ENCODE measurements at places on chromosomes 7 and 10.
A peak's percentile ranks its signal among the peaks of the same experiment; 100 is the strongest.

GRCh38 chr7:143351060-143351459, 11.5 kb downstream of the FAM131B start:
- no peak for DNase-seq

DNA sequence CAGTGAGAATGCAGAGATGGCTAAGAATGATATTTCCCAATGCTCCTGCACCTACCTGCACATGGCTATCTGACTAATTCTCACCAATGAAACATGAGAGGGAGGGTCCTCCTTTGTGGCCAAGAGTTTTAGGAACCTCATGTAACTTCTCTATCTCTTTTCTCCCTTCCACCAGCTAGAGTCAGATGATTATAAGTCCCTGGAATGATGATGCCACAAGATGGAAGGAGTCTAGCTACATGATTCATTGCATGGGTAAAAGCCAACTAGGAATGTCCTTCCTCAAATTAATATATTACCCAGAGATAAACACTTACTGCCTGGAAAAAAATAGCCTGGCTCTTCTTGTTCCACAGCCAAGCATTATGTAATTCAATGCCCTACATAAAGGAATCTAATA, 55.1 kb upstream of the AASS start:
- no peak for DNase-seq

DNA sequence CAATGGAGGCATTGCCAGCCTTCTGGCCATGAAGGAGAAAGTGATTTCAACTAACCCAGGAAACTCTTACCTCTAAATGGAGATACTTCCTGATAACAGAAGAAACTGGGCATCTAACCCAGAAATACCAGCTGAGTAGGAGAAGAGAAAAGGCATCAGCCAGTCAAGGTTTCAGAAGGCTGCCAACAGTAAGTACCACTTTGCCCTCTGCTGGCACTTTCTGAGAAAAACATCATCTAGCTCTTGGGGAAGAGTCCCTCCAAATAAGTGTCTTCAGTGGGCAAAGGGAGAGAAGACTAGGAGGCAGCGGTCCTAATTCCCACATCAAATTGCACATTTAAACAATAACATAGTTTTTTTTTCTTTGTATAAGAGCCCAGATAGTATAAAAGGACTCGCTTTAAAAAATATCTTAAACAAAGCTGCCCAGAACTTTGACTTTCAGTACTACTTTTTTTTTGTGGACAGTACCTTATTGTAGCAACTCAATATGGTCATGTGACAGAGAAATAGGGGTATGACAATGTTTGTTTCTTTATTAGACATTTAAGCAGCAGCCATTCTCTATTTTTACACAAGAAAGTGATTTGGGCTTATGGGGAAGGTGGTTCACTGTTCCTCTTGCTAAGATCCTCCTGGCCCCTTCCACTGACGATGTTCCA, 157.3 kb downstream of the CTTNBP2 start:
- peak; percentile 35 for DNase-seq

DNA sequence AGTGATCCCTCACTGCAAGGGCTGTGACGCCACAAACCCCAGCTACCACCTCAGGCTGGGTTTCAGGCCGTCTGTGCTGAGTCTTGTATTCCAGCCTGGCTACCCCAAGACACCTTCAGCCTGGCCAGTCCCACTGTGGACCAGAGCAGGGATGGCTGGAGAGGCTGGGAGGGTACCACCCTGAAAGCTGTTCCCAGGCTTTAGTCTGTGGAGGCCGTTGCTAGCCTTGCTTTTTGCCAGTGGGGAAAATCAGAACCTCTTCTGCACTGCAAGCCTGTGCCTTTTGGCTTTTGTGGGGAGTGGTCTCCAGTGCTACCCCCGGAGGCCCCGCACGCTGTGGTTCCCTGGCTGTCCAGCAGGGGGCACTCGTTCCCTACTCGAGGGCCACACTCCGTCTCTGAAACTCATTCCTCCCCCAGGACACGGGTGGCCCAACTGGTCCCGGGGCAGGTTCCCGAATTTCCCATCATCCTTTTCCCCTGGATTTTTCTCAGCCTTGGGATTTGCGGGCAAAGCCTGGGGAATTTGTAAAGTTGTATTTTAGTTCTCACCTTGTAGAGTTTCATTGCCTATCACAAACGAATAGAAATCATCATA, 128.4 kb upstream of the BTBD16 start:
- DNase-seq = peak; percentile 73

DNA sequence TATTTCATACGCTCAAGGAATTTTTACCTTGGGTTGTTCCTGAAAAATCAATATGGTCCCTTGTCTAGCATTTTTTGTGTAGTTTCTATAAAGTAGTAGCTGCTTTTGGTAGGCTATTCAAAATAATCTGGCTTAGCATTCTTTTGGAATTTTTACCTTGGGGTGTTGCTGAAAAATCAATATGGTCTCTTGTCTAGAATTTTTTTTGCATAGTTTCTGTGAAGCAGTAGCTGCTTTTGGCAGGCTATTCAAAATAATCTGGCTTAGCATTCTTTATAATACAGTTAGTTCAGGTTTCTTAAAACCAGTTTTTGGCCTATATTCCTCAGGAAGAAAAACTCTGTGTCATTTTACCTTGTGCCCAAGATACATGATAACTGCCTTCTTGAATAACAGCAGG, 301.9 kb downstream of the SUGCT start:
- no peak for DNase-seq

DNA sequence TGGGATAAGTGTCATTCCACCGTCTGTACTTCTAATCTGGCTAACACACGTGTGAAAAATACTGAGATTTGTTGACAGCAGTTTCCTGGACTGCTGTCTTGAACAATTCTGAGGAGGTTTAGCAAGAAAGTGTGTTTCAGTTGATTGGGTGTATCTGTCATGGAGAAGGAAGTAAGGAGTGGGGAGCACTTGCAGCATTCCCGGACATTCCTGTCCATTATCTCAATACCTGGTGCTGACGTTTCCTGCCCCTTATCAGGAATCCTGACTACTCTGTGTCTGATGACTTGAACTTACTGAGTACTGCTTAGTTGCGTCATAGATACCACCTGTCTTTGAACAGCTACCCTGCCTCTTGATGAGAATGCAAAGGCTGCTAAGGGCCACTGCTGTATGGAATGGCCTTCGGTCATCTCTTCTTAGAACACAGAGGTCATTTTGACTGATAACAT, 72.0 kb upstream of the VKORC1L1 start:
- DNase-seq = no peak

DNA sequence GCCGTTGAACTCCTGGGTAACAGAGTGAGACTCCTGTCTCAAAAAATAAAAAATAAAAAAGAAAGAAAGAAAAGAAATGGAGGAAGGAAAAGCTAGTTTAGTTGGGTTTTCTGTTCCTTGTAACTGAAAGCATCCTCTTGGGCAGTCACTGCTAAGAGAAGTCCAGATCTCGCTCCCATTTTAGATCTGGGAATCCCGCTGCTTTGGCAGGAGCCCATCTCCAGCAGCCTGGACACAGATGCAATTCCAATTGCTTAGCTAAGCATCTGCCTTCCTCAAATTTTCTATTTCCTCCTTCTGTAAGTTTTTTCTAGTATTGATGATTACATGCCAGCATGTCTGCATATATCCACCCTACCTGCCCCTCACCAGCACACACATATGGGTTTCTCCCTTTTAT, 54.1 kb downstream of the DENND2A start:
- DNase-seq = no peak

DNA sequence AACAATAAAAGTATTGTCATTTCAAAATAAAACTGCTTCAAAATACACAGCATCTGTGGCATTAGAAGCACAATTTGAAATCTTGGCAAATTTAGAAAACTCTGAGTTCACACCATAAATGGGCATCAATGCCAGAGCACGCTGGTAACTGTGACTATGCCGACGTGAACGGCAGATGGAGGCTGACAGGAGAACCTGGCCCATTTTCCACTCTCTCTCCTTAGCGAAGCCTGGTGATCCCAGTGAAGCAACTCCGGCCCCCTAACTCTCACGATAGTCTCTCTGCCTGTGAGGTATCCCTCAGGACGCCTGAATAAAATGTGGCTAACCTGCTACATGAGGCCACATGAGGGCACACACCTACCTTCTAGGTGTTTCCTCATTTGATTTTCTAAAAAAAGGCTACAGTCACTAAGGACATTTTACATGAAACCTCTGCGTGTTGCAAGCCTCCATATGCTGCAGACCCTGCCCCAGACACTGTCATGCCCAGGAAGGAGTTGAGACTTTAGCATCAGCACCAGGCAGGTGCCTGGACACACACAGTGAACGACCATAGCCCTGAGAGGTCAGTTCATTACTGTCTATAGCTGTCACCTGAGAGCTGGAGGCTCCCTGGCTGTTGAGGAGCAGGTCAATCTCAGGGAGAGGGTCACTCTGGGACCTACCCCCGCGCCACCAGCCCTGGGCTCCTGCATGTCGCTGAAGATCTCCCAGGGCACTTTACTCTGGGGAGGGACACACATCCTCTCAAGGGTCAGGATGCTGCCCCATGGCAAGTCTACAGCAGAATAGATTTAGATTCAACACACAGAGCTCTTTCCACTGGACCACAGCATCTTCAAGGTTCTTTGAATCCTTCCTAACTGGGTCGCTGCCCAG, 62.9 kb upstream of the CAMK2B start:
- no peak for DNase-seq

- peak; percentile 52 for DNase-seq
These were observed 529 bp downstream of the TASOR2 start for GRCh38 chr10:5684971-5685763.

GRCh38 chr10:121645696-121646095, 47.5 kb upstream of the FGFR2 start:
- no peak for DNase-seq

GRCh38 chr10:102702742-102703141, 11.5 kb downstream of the ARL3 start:
- DNase-seq = no peak

DNA sequence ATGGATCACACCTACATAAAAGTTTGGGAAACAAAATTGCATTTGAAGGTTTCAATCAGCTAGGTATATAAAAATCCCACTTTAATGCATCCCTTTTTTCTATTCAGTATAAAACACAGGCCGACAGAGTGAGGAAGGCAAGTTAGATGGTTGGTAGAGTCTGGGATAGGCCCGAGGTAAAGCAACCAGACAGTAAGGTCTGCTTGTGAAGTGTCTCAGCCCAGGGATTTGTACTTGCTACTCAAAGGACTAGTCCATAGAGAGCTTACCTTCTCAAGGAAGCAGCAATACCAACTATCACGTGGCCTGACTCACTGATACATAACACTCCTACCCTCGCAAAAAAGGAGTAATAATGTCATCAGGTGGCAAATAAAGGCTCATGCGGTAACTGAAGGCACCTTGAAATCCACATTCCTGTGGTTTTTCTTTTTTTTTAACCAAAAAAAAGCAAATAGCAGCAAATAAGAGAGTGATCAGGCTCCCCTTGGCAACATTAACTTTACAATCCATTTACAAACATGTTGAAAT, 56.2 kb upstream of the ATP6V0A4 start:
- no peak for DNase-seq

GRCh38 chr10:76902949-76903348, 734.7 kb downstream of the KCNMA1 start:
- peak; percentile 44 for DNase-seq

- DNase-seq = no peak
These were observed 9.3 kb upstream of the HOXA2 start for GRCh38 chr7:27111751-27112277.

DNA sequence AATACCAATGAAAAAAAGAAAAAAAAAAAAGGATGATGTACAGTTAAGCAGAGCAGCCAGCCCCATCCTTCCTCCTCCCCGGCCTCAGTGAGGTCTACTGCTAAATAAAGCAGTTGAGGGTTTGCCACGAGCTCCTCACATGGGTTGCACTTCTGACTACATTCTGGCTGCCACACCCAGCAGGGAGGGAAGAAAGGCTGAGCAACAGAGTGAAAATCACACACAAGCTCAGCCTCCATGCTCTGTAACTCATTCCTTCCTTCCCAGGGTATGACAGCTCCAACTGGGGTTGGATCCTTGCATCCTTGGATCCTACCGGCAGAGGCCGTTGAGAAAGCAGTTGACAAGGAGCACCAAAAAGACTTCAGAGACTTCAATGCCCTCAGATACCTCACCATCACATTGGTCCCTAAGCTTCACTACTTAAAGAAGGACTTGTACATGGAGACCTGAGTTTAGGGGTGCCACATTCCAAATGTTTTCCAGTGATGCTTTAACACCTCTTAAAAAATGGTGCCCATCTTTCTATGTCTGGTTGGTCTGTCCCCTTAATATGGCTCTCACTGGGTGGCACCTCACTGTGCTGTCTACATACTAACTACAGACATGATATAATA, 52.9 kb upstream of the PIK3CG start:
- no peak for DNase-seq

GRCh38 chr10:120492346-120492745, 35.3 kb downstream of the PLPP4 start:
- DNase-seq = no peak

GRCh38 chr7:94578614-94579013, 69.0 kb downstream of the CASD1 start:
- no peak for DNase-seq

DNA sequence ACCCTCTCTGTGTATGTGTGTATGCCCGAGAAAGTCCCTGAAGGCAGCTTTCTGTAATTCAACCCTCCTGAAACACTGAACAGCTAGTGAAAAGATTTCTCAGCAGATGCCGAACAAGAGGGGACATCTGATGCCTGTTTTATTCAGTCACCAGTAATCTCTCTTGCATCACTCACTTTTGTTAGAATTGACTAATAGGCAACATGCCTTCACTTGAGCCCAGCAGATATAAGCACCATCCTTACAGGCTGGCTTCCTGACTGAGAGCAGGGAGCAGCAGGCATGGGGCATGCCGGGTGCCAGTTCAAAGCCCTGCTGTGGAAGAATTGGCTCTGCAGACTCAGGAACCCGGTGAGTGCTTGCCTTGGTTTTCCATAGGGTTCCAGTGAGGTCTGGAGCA, at the start of gene ABCA13:
TSS of gene ABCA13 (plus strand) at position 257 of the 400 bp plus-strand sequence. CDS start at position 283, 26 bp downstream.
- no peak for DNase-seq

DNA sequence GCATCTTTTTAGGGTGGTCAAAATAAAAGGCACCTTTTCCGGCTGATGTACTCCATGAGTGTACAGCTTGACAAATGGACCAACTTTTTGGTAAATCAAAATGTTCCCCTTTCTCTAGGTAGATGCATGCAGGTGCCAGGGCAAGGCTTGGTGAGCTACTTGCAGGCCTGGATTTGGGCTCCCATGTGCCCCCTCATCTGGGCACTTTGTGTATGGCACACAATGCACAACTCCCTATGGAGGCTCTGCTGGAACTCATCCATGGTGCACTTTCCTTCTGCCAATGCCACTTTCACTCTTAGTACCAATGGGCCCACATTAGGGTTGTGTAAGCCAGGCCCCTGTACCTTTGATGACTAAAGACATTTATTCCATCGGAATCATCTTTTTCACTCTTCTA, 300.8 kb downstream of the SDHAF3 start:
- DNase-seq = no peak

DNA sequence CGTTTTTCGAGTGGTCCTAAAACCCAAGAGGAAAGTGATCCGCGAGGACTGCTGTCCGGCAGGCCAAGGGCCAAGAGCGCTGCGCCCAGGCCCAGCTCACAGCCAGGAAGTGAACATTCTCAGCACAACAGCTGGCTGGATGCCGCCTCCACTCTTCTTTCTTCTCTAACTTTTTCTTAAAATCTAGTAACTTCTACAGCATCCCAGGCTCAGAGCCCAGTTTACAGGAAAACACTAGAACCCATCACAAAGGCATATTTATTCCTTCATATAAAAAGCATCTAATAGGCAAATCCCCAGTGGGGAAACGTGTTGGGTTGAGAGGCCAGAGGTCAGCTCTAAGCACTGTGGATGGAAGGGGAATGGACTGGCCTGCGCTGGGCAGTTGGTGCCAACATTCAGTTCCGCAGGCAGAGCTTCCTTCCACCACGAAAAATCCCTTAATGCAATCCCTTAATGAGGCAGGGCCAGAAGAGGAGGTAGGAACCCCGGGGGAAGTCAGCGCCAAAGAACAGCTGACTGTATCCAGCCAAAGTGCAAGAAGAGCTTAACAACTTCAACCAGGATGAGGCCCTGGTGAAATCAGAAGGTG, 74.8 kb downstream of the ZRANB1 start:
- no peak for DNase-seq

Measured in neural crest cell (in vitro differentiated cells).